ENCODE measurements at places on chromosomes 3 and 15.

DNA sequence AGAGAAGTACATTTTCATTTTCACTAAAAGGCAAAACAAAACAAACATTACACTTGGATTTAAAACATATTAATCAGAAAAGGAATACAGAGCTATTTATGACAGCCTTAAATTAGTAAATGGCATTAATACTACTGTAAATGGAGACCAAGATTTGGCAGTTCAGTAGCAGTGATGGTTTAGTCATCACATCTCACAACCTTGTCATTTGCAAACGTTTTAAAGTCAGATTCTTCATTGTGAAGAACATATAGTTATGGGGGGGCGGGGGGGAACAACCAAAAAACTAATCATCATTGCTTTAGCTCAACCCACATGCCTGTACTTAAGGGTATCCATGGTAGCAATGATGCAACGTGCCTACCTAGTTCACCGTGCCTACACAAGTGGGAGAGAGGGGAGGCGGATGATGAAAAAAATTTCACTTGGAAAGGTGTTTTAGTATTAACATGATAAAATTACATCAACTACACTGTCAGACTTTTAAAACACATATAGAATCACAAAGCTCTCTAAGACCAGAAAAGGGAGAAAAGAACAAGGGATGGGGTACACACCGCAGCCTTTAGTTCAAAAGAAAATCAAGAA lies 40.1 kb downstream of the DLG1 start:
- DNase-seq: no peak

- DNase-seq: peak; percentile 7
Observed at GRCh38 chr15:61393949-61394348, 164.8 kb upstream of the RORA start.

- DNase-seq: no peak
Observed at GRCh38 chr15:98610991-98611390, 37.3 kb upstream of the IGF1R start.

DNA sequence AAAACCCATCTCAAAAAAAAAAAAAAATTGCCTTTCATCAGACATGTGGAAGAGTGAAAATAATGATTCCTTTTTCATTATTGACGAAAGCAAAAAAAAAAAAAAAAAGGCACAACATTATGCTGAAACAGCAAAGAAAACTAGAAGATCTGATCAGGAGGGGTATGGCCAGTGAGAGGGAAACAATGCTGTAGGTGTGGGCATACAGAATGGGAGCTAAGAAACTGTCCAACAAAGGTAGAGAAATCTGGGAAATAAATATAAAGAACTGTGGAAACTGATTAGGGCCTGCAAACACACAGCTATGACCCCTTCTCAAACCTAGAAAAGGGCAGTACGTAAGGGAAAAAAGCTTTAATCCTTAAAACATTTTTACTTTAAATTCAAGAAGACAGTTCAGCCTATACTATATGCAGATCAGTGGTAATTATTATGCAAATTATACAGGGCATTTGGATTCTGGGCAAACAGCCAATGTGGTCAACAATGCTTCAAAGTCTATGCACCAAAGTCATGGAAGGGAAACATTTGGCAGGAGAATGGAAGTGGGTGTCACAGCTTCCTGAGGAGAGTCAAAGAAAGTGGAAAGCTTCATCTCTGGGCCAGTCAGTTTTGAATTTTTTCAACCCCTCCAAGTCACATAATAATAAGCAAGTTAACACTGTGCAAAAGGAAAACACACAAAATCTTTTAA lies 68.3 kb upstream of the SLC12A8 start:
- peak; percentile 97 for DNase-seq

- peak; percentile 22 for DNase-seq
Observed at GRCh38 chr3:4897765-4898453, 81.3 kb upstream of the BHLHE40 start.
